ENCODE measurements at places on chromosomes 12 and 14.

- DNase-seq: no peak
Observed at GRCh38 chr12:103382736-103383346, 112.9 kb downstream of the C12orf42 start.

DNA sequence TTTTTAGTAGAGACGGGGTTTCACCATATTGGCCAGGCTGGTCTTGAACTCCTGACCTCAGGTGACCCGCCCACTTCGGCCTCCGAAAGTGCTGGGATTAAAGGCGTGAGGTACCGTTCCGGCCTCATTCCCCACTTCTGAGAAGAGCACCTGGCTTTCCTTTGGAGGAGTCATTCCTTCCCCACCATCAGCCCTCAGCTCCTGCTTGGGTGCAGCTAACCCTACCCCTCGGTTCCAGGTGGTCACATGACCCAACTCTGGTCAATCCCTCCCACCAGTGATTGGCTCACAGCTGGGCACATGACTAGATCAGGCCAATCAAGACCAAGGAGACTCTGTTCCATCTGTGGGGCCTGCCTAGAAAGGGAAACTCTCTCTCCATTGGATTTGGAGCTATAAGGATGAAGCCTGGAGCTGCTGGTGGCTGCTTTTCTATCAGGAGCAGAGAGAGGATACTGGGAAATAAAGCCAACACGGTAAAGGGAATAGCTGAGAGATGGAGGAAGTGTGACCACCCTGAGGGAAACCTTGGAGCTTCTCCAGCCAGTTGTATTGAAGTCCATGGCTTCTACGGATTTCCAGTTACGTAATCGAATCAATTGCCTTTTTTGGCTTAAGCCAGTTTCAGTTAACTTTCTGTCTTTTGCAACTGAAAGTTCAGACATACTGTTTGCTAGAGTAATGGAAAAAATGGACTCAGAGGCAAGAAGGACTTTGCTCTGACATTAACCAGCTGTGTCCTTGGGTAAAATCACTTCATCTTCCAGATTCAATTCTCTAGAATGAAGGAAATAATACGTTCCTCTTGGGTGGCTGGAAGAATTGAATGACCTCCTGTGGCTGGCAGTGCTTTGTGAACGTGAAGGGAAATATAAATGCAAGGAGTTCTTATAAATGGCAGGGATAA lies 19.7 kb upstream of the IFT81 start:
- peak; percentile 47 for DNase-seq

DNA sequence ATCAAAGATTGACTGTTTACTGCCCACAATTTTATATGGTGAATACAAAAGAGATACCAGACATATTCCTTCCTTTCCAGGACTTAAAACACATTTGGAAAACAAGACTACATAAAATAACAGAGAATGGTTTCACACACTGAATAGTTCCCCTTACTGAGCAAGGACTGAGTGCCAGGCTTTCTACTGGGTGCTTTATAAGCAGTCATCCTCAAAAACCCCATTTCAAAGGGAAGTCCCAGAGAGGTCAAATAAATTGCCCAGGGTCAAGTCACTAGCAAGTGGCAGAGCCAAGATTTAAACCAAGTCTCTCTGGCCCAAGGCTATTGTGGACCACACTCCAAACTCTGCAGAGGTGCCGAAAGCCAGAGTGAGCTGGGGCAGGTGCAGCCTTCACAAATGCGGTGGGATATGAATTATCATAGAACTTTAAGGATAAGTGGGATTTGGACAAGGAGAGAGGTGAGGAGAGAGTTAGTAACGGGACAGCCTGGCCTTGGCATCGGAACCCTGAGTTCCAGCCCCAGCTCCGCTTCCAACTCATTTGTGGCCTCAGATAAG lies 9.1 kb upstream of the RPAP3 start:
- DNase-seq: peak; percentile 80

DNA sequence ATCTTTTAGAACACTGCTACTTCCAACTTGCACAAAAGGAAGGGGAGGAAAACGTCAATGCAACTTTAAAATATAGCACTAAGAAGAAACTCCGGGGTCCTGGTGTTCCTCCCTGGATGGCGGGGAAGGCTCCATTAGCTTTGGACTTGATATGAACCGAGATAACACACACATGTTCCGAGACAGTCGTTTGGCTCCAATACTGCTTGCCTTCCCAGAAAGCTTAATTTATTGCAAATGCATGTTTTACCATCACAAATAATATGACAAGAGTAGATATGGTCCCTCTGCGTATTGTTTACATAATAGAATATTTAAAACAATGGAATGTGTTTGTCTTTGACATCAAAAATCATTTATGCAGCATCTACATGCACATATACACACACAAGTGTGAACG lies 87.6 kb upstream of the CLMN start:
- DNase-seq: no peak

- DNase-seq: peak; percentile 10
Observed at GRCh38 chr12:27771481-27772327, 8.3 kb upstream of the KLHL42 start.

GRCh38 chr12:114799574-114800487 lies 115.9 kb upstream of the TBX3 start:
- DNase-seq: peak; percentile 29

- DNase-seq: no peak
Observed at GRCh38 chr12:82688596-82688995, 1.9 kb downstream of the TMTC2 start.

DNA sequence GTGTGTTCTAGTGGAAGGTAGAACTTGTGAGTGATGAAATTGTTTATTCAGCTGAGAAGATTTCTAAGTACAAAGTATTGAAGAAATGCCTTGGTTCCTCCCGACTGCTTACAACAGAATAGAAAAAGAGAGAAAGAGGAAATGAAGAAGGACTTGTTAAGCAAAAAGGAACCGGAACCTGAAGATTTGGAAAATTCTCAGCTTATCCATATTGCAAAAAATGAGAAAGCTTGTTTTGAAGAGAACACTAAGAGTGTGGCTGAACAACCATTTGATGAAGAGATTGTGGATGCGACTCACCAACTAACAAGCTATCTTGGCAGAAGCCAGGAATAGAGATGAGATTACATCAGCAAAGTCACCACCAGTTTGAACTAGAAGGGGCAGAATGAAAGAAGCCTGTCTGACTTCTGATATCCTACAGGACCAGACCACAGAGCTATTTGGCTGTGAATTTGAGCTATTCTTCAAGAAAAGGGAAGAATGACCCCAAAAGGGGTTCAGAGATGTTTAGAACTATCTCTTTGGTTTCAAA lies 15.1 kb downstream of the NDUFA9 start:
- DNase-seq: no peak

DNA sequence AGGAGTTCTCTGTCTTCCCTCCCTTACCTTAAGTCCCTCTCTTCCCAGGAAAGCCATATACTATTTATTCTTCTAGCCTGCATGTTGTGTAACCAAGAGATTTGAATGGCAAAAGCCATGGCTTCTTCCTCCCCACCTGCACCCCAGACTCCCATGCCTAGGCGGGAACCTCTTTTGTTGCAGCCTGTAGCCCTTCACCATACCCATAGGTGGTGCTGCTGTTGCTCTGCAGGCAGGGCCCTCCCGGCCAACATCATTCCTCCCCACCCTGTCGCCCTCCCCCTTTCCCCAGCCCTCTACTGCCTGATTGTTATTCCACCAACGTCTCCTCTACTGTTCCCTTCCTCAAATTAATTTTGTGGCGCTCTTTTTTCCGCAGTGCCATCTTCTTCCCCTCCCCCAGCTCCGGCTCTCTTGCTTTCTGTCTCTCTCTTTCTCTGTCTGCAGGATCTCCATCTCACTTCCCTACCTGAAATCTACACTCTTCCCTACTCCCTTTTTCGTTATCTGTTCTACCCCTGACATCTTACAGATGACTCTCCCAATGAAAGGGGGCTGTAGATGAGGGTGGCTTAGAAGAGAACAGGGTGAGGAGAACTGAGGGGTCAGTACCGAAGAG lies 13.8 kb downstream of the NGDN start:
- no peak for DNase-seq

DNA sequence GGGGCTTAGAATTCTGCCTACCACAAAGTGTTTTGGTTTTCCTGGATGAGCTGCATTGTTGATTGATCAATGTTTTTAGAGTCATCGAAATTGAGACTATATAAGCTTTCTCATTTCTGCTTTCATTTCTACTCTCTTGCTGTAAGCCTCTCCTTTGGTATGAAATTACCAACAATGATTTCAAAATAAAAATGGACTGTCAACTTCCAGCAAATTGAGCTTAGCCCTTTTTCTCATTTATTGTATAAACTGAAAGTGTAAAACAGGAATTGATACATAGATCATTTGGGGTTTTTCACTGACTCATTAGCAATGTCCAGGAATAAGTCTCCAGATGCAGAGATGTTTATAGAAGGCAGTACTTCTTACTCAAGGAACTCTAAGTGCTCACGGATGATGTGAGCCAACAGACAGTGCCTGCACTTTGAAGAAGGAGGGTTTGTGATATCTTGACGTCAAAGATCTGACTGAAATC lies 20.0 kb upstream of the PCNX1 start:
- peak; percentile 76 for DNase-seq

DNA sequence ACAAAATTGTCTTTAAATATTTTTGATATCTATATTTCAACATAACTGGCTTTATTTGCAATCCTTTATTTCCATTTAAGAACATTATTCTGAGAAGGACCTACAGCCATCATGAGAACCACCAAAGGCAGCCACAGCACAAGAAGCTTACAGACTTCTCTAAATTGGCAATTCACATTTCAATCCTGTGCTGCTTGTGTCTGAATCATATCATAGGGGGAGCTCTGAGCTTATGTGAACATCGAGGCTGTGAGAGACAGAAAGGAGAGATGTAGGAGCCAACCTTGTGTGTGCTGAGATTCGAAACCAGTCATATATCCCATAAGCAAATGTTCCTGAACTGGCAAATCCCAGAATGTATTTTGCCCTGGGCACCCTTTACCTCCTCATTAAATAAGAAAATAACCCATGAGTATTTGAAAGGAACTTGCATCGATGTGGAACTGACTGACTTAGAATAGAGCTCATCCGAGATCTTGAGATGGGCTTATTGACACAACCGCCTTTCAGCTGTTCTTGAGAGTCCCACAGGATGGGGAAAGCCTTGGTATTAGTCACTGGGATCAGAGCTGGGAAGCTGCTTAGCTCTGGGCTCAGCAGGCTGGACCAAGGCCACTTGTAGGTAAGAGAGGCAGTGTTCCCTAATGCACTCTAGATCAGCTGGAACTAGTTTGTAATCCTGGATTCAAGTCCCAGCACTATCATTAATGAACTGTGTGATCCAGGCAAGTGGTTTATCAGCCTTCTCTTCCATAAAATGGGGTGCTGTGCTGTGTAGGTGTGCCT lies 329.8 kb downstream of the CACNA1C start:
- peak; percentile 51 for DNase-seq

- DNase-seq: no peak
Observed at GRCh38 chr12:94863321-94864035, 140.0 kb downstream of the NDUFA12 start.

- DNase-seq: no peak
Observed at GRCh38 chr14:103316721-103317121, 17.3 kb upstream of the EIF5 start.
